ENCODE measurements at places on chromosomes 13 and 19. TPM values are rescaled to one million over a fixed set of nuclear protein-coding genes. Genes with fewer than 3 reads are reported as not detected.

GPC5 gene
- 1.0 TPM for polyA plus RNA-seq

AMER2 gene
- polyA plus RNA-seq: 0.01 TPM

RGCC gene
- 9.3 TPM for polyA plus RNA-seq

IGFL2 gene
- 0.09 TPM for polyA plus RNA-seq

APC2 gene
- polyA plus RNA-seq: not detected

CCL25 gene
- polyA plus RNA-seq: not detected

CD209 gene
- 12.8 TPM for polyA plus RNA-seq

CYP4F22 gene
- polyA plus RNA-seq: 0.61 TPM

NALCN gene
- polyA plus RNA-seq: 0.45 TPM

ZNF677 gene
- polyA plus RNA-seq: 5.9 TPM

TSSK6 gene
- 0.82 TPM for polyA plus RNA-seq

LIM2 gene
- polyA plus RNA-seq: not detected

PRKD2 gene
- 20.4 TPM for polyA plus RNA-seq

KLK4 gene
- not detected for polyA plus RNA-seq

FSD1 gene
- polyA plus RNA-seq: 0.12 TPM

ENOX1 gene
- 2.4 TPM for polyA plus RNA-seq

DNASE2 gene
- polyA plus RNA-seq: 29.0 TPM

CADM4 gene
- 7.1 TPM for polyA plus RNA-seq

ATP4A gene
- 2.9 TPM for polyA plus RNA-seq

HPN gene
- polyA plus RNA-seq: 1.5 TPM

FARP1 gene
- polyA plus RNA-seq: 8.3 TPM

GARIN5A gene
- polyA plus RNA-seq: 0.68 TPM

GDF15 gene
- 1.8 TPM for polyA plus RNA-seq

EBI3 gene
- 3.0 TPM for polyA plus RNA-seq

ZNF763 gene
- polyA plus RNA-seq: 0.79 TPM

PLPPR2 gene
- 18.3 TPM for polyA plus RNA-seq

ATP1A3 gene
- polyA plus RNA-seq: 0.34 TPM

SLC10A2 gene
- not detected for polyA plus RNA-seq

LILRB1 gene
- 6.1 TPM for polyA plus RNA-seq

DZIP1 gene
- polyA plus RNA-seq: 3.3 TPM

APOC4 gene
- not detected for polyA plus RNA-seq

KLK2 gene
- not detected for polyA plus RNA-seq

ZNF274 gene
- polyA plus RNA-seq: 11.0 TPM

DHDH gene
- 0.30 TPM for polyA plus RNA-seq

ACP5 gene
- polyA plus RNA-seq: 9.9 TPM

RNF17 gene
- polyA plus RNA-seq: not detected

PLVAP gene
- 78.6 TPM for polyA plus RNA-seq

TEX26 gene
- not detected for polyA plus RNA-seq

PABPC3 gene
- polyA plus RNA-seq: 0.22 TPM

GJB2 gene
- 2.4 TPM for polyA plus RNA-seq

RGL3 gene
- 30.4 TPM for polyA plus RNA-seq

LGALS4 gene
- 7.1 TPM for polyA plus RNA-seq

POLRMT gene
- 58.5 TPM for polyA plus RNA-seq

CGB8 gene
- polyA plus RNA-seq: not detected

FAM216B gene
- polyA plus RNA-seq: not detected

PSG11 gene
- not detected for polyA plus RNA-seq

CPB2 gene
- not detected for polyA plus RNA-seq

EDDM13 gene
- polyA plus RNA-seq: 0.32 TPM

CAMSAP3 gene
- polyA plus RNA-seq: 2.2 TPM

All from adipose tissue (tissue), 3 donors.